ENCODE measurements at places on chromosomes 2 and 18.

DNA sequence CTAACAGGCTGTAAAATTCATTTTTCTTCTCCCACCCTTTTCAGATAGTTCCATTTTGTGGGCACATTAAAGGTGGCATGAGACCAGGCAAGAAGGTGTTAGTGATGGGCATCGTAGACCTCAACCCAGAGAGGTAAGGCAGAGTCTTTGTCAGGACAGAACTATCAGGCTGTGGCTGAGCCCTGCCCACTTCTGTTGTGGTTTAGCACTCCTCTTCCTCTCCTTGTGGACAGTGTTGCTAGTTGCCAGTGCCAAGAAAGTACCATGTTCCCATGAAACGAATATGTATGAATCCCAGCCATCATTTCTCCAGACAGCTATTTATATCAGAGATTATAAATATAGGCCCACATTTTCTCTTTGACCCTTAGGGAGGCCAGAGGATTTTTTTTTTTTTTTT is 1.6 kb downstream of the LGALSL start:
- no peak for DNase-seq

DNA sequence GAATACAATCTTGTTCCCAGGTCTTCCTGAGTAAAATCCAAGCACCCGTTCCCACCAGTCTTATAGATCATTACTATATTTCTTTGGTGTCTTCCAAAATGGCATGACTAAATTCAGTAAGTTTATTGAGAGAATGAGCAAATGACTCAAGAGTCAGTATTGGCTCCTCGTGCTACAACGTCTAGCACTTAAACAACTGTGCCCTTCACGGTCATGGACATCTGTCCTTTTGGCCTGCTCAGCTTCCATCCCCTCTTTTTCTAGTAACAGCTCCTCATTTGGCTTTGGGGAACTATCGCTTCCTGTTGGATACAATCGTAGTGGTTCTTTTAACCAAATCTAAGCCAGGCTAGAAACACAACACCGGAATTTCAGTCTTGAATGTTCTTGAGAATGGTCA is 24.1 kb upstream of the FZD7 start:
- no peak for DNase-seq

DNA sequence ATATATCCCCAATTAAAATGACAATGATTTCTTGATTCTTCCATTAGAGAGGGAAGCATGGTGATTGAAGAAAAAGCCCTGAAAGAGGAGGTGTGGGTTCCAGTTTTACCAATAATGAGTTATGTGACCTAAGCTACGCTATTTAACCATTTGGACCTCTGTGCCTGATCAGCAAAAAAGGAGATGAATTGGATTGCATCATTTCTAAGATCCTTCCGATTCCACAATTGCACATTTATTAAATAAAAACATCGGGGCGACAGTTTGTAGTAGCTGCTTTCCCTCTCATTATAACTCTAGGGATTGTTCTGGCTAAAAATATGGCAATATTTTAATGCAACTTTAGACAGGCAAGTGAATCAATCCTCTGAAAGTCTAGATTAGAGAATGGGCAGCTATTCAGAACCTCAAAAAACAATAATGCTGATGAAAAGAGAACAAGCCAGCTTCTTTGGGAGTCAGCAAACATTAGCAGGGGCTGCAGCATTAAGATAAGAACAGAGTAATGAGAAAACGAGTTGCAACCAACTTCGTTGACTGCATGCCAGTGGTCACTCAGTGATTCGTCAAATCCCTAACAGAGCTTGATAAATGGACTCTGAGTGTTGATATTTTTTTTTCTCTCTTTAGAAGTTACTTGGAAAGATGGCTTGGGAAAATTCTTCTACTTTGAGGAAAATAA is 301.2 kb downstream of the AGPS start:
- no peak for DNase-seq

DNA sequence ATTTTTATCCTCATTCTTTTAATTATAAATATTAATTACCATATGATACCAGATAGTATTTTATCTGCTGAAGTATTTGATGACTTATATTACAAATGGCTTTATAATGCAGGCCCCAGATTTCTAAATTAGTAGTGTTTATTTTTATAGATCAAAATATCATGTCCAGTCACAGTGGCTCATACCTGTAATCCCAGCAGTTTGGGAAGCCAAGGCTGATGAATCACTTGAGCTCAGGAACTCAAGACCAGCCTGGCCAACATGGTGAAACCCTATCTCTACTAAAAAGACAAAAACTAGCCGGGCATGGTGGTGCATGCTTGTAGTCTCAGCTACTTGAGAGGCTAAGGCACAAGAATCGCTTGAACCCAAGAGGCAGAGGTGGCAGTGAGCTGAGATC is 100.1 kb upstream of the ARHGAP15 start:
- no peak for DNase-seq

DNA sequence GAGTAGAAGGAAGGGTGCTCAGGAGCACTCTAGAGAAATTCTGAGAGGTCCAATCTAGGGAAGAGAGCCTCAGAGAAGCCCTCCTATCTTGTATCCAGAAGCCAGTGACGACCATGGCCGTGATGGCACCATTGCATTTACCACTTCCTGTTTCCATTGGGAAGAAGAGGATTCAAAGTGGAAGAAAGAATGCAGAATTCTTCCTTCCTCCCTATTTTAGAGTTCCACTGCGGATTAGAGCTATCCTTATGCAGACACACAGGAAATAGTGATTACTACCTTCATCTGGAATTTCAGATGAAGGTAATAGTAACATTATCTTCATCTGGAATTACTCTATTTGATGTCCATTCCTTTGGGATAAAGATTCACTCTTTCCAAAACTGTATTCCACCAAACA is 45.6 kb upstream of the PCBP1 start:
- no peak for DNase-seq

GRCh38 chr18:45958730-45959129 is 8.4 kb downstream of the EPG5 start:
- DNase-seq = no peak

GRCh38 chr18:48660346-48661228 is 121.8 kb downstream of the CTIF start:
- no peak for DNase-seq

- no peak for DNase-seq
These were observed 25.2 kb downstream of the CAB39 start for GRCh38 chr2:230737791-230738226.

GRCh38 chr2:101175991-101176390 is 24.8 kb upstream of the TBC1D8 start:
- no peak for DNase-seq
